Activated CD4-positive, alpha-beta T cell treated with anti-CD3 and anti-CD28 coated beads, Interleukin-2, Interleukin-4, amounts not matched to agents 100 ng/mL and 50 ng/mL, durations not matched to agents 16 hours and 8 hours (primary cell): ENCODE measurements at places on chromosomes 6 and 20.

- no peak for DNase-seq
These were observed 645.0 kb downstream of the PHF3 start for GRCh38 chr6:64280569-64280968.

DNA sequence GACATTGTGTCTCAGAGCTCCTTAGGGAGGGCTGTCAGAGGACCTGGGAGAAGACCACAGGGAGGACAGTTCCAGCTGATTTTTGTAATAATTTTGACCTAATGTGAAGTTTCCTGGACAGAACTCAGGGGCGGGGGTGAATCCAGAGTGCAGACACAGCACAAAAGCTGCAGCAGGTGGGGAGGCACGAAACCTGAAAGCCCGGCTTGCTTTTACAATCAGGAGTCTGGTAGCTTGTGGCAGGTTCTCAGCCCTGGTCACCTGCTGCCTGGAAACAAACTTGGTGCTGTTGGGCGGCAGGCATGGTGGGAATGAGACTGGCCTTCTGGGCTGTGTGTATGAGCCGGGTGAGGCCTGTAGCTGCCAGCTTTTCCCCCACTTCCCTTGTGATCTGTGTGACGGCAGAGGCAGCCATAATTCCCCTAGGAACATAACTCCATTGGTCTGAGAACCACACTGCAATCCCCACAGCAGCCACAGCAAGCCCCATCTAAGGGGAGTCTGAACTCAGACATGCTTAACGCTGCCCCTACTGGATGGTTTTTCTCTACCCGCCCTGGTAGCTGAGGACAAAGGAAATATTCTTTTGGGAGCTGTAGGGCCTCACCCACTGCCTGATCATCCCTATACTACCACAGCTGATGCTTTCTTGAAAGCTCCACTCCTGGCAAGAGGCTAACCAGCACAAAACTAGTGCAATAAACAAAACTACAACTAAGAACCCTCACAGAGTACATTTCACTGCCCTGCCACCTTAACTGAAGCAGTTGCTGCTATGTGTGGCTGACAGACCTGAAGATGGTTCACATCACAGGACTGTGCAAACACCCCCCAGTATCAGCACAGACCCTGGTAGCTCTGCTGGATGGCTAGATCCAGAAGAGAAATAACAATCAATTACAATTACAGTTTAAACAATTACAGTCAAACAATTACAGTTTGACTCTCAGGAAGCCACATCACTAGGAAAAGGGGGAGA, 1055.1 kb upstream of the GJE1 start:
- peak; percentile 6 for DNase-seq

DNA sequence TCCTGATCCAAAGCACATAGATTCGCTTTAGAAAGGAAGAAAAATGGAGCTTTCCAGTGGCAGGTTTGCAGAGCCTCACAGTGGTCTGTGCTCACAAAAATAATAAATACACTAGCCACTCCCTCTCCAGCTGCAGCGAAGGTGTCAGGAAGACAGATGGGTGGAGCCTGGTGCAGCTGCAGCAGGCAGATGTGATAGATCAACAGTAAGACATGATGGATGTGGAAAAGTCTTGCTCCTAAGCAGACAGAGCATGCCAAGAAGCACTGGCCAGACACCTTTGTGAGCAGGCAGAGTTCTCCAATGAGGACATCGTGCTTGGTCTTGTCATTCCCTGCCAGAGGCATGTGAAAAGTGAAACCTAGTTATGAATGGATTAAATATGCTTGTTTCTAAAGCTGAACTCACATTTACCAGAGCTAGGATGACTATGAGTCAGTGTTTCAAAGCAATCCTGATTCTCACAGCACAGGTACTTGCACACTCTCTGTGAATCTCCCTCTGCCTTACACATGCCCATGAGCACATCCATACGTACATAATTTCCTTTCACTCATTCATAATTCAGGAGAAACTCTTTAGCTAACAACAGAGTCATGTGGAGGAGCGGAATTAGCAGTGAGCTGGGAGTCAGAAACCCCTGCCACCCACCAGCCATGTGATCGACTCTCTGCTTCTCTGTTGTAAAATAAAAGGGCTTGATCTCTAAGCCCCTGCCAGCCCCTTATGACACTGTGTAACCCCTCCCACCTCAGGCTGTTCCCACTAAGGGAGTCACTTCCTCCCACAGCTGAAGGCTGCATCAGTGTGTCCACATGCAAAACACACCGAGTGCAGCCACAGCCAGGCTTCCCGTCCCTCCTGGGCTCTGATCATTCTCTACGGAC, 111.2 kb downstream of the SCML4 start:
- peak; percentile 77 for DNase-seq

- DNase-seq, result no peak
These were observed 155.6 kb downstream of the DTNBP1 start for GRCh38 chr6:15507221-15507620.

DNA sequence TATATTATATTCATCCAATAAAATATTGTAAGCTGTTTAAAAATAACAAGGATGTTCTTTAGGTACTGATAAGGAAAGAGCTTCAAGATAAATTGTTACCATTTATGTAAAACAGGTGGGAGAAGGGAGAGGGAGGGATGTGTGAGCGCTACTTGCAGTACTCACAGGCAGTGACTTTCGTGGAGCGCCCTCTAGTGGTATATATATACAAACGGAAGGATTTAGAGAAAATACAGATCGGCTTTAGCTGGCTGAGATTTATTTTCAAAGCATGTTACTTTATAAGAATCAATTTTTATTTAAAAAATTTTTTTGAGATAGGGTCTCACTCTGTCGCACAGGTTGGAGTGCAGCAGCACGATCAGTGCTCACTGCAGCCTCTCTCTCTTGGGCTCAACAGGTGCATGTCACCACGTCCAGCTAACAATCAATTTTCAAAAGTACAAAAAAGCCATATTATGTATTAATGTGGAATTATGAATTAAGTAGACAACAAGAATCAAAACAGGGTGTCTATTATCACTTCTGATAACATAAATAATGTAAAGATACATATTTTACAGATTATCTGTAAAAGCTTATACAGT, 3.3 kb upstream of the MOG start:
- DNase-seq, result peak; percentile 70
